Stimulated activated CD4-positive, alpha-beta T cell treated with anti-CD3 and anti-CD28 coated beads, Interleukin-4, amount 100 ng/mL, for 48 hours (primary cell): ENCODE measurements at places on chromosomes 5 and 9.
A peak's percentile ranks its signal among the peaks of the same experiment; 100 is the strongest.

- no peak for DNase-seq
Observed at GRCh38 chr9:72656021-72656420, 134.6 kb downstream of the TMC1 start.

GRCh38 chr5:77560677-77561263 is 68.7 kb upstream of the WDR41 start:
- no peak for DNase-seq

DNA sequence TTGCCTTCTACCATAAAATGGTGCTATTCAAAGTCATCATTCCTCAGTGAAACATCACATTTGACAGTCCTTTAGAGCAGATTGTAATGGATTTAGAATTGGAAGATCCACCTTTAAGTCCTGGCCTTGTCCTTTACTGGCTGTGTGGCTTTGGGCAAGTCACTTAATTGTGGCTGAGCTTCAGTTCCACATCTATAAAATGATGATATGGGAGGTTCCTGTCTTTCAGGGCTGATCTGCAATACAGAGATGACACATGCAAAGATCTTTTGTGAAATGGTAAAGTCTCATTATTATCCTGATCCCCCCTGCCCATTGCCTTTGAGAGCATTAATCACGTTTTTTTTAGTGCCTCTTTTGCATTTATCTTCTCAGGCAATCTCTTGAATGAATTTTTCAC is 58.2 kb downstream of the ZFAND5 start:
- DNase-seq = no peak

DNA sequence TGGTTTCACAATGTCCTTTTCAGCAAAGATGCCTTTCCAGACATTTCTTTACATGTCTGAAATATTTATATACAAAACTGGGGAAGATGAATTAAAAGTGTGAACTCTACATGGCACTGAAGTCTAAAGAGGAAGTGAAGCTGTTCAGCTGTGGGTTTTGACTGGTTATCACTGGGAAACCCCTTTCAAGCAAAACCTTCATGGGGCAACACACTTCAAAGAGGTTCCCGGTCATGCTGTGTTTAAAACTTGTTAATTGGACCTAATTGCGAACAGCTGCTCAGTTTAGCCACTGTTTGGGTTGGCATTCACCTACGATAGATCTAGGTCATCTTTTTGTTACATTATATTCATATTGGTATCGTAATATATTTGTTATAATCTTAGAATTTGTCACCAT is 20.0 kb upstream of the GDNF start:
- DNase-seq = no peak

DNA sequence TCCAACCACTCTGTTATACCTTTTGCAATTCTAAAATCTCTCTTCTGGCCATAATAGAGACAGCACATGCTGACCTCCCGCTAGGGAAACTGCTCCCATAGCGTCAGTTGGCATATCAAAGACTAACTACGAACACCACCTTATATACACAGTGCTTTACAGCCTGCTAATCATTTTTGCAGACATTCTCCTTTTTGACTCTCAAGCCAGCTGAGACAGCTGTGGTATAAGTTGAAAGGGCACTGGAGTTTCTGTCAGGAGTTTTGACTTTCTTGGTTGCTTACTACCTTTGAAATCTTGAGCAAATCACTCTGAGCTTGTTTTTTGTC is 160.2 kb upstream of the TBCA start:
- DNase-seq = no peak

- DNase-seq = peak; percentile 59
Observed at GRCh38 chr5:170333161-170333910, 35.8 kb upstream of the LCP2 start.

- DNase-seq = no peak
Observed at GRCh38 chr9:93125331-93125894, 8.6 kb downstream of the NINJ1 start.

DNA sequence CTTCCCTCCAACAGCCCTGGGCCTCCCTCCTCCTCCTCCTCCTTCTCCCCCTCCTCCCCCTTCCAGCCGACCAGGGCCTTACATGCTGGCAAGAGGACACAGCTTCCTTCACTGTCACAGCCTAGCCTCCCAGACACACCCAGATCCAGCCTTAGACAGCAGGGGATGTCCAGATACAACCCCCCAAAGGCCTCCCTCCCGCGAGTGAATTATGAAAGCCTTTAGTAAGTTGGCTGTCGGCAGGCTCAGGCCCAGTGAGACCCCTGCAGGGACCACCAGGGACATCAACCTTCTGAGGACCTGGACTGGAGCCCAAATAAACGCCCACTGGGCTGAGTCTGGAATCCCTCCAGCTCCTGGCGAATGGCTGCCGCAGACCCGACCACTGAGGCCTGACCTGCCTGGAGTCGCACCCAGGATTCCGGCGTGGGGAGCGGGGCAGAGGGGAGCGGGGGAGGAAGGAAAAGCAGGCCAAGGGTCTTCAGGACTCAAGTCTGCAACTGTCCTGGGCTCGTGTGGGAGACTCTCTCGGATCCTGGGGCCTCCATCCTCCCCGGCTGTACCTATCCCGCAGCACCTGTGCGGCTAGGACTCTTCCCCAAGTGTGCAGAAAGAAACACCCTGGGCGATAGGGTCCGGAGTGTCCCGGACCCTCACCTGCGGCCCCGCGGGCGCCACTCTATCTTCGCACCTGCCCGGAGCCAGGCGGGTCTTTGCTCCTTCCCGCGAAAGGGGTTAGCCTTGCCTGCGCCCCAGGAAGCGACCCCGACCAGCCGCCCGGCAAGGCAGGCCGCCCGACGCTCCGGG is 705 bp downstream of the SEPTIN8 start:
- no peak for DNase-seq

- no peak for DNase-seq
Observed at GRCh38 chr5:109649318-109649717, 40.4 kb upstream of the MAN2A1 start.

DNA sequence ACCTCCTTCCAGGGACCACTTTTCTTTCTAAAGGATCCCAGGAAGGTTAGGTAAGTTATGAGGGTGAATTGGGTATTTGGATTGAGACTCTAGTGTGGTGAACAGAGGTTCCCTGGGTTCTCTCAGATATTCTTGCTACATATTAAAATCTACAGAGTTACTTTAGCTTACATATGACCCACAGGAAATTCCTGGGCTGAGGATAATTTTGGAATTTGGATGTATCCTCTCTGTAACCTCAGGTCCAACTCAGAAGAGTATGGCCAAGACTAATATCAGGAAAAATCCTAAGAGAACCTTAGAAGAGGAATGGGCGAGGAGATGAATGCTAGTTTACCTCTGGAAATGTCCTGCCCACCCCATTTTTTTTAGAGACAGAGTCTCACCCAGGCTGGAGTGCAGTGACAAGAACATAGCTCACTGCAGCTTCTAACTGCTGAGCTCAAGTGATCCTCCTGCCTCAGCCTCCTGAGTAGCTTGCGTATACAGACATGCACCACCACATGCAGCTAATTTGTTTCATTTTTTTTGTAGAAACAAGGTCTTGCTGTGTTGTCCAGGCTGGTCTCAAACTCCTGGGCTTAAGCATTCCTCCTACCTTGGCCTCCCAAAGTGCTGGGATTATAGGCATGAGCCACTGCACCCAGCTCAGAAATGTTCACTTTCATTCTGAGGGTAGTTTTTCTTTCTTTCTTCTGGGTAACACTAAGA is 196.4 kb downstream of the ARHGEF28 start:
- DNase-seq = no peak

GRCh38 chr5:126355940-126356339 is 67.3 kb upstream of the GRAMD2B start:
- no peak for DNase-seq

DNA sequence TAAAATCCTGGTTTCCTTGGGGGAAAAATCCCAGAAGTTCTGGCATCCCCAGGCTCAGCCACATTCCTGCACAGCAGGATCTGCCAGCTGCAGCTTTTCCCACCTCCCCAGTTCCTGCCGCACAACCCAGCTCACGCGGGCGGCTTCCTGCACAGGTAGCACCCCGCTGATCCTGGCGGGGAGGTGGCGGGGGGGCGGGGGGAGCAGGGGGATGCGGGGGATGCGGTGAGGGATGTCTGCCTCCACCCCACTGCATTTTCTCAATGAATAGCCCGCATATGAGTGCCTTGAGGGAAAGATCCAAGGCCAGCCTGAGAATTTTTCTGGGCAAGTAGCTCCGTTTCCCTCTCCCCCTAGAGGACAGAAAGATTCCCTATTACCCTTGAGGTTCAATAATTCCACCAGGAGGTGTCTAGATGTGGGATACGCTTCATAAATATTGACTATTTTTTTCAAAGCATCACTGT is 21.1 kb downstream of the GFPT2 start:
- no peak for DNase-seq

DNA sequence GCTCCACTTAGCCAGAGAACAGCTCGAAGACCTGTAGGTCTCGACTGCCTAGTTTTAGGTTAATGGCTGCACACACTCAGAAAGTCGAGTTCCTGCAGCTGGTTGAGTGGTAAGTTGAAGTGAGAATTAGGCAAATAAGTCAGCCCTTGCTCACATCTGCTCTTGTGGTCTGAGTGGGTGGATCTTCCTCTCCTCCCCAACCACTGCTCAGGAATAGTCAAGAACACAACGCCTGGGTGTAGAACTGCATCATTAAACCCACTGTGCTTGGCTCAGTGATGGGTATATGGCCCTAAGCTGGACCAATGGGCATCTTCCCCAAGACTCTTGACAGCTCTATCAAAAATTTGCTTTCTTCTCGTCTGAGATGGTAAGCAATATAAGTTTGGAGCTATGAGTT is 20.9 kb upstream of the ADAM19 start:
- no peak for DNase-seq
